ENCODE measurements at places on chromosomes 1 and 21. TPM values are rescaled to one million over a fixed set of nuclear protein-coding genes. Genes with fewer than 3 reads are reported as not detected.

DNA sequence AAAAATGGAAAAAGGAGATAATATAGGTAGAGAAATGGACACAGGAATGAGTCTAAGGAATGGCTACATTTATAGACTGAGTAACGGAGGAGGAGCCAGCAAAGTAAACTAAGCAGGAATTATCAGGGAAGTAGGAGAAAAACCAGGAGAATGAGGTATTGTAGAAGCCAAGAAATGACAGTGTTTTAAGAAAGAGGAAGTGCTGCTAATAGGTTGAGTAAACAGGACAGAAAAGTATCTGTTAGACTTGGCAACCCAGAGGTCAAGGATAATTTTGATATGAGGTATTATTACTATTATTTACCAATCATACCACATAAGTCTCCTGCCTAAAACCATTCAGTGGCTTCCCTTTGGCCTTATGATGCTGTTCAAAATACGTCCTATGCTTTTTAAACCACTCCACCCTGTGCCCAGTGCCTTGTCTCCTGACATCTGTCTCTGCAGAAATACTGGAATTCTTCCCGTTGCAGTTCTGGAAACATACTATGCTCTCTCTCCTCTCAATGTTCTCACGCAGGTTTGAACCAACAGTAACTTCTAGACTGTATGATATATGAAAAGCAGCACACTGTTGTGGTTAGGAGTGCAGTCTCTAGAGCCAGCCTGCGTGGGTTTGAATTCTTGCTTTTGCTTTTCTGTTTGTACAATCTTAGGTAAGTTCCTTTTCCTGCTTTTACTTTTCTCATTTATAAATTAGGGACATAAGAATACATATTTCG, 24.6 kb upstream of the NEK7 start:
- no peak for DNase-seq

DNA sequence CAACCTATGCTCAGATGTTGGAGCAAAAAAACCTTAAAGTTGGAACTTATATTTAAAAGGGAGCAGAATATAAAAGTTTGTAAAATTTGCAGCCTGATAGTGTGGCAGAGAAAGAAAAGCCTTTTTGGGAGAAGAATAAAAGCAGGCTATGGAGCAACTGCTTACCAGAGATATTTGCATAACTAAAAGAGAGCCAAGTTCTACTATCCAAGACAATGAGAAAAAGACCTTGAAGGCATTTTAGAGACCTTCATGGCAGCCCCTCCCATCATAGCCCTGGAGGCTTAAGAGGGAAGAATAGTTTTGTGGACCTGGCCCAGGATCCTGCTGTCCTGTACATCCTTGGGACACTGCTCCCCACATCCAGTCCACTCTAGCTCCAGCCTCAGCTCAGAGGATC, 312.5 kb upstream of the ZRANB2 start:
- DNase-seq: no peak

- no peak for DNase-seq
Observed at GRCh38 chr1:109479311-109479710, 4.4 kb upstream of the ATXN7L2 start.

DNA sequence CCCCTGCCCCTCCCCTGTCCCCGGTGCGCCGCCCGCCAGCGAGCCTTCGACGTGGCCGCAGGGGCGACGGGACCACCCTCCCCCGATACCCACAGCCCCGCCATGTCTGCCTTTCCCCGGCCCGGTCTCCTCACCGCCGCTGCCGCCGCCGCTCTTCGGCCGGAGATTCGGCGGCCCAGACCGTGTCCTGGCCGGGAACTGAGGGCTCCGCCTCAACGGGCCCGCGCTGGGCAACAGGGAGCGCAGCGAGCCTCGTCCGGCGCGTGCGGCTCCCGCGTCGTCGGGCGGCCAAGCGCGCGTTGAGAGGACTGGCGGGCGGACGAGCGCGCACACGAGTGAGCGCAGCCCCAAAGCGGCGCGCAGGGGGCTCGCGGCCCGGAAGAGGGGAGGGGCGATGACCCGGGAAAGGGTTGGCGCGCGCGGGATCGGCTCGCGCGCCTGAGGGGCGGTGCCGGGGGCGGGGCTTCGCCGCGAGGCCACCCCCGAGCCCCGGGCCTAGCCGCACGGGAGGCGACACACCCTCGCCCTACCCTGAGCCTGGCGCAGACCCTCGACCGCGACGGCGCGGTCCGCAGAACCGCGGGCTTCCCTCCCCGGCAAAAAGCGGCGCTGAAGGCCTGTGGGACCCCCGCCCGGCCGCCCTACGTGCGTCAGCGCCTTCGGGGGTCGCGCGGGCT, at the start of gene BTG3:
Gene BTG3 (minus strand): TSS at position 337 of the 677 bp plus-strand sequence. CDS start 3,757 bp downstream, outside the sequence.
- DNase-seq: peak; percentile 86

DNA sequence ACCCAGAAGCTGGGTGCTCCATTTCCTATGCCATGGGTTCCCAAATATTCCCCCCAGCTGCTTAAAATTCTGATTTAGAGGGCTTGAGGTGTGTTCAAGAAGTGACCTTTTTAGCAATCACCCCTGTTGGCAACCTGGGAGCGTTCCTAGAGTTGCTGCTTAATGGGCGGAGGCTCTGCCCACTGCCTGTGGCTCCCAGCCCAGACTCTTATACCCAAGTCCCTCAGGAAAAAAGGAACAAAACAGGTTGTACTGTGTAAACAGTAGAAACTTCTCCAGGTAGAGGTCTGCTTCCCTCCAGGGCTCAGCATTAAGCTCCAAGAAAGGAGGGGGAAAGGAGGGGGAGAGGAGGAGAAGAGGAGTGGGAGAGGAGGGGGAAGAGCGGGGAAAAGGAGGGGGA, 14.6 kb upstream of the TENT5C start:
- no peak for DNase-seq

NKAIN1 gene
- total RNA-seq: not detected

PTPN14 gene
- 27.2 TPM for total RNA-seq

FAM3B gene
- not detected for total RNA-seq

ORC1 gene
- total RNA-seq: not detected

DRAXIN gene
- total RNA-seq: 1.8 TPM
